ENCODE measurements at places on chromosomes 16 and 17.

DNA sequence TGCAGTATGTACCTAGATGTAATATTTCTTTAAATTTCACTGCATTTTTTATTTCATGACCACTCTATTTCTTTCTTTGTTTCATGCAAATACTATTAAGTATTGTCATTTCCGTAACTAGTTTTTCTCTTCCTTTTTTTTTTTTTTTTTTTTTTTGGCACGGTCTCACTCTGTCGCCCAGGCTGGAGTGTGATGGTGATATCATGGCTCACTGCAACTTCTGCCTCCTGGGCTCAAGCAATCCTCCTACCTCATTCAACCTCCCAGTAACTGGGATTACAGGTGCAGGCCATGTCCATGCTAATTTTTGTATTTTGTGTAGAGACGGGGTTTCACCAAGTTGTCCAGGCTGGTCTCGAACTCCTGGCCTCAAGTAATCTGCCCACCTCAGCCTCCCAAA lies 70.7 kb downstream of the TMEM114 start:
- no peak for DNase-seq

GRCh38 chr17:68301438-68301959 lies 10.2 kb downstream of the ARSG start:
- DNase-seq, result no peak

DNA sequence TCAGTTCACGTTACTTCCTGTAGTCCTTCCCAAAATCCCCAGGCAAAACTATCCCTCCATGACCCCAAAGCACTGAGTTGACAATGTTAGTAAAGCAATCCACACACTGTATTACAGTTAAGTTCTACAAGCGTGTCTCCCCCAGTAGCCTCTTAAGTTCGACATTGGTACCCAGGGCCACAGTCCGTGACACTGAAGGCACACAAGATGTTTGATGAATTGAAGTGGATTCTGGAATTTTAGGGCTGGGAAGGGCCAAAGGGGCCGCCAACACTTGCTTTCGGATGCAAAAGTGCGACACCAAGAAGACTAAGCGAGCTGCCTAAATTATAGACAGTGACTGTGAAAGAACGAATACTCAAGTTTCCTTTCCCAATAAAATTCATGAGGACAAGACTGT lies 1.5 kb downstream of the VPS35 start:
- DNase-seq, result no peak

- DNase-seq, result no peak
These were observed 166.5 kb upstream of the ANKFN1 start for GRCh38 chr17:55986817-55987216.

DNA sequence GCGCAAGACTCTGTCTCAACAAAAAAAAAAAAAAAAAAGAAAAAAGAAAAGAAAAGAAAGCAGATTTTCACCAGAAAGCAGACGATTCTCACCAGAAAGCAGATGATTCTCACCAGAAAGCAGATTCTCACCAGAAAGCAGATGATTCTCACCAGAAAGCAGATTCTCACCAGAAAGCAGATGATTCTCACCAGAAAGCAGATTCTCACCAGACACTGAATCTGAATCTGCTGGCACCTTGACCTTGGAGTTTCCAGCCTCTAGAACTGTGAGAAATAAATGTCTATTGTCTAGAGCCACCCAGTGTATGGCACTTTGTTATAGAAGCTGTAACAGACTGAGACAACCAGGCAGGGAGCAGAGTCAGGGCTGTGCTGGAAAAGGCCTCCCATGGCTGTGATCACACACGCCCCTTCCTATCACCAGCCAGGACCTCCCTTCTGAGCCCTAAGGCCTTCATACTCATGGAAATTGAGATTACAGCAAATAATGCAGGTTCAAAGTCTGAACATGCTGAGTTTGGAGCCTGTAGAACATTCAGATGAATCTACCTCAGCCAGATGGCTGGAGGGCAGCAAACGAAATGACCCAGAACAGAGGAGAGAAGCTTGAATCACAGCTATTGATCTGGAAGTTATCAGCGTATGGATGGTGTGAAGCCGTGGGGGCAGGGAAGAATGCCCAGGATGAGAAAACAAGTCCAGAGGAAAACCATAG lies 309.3 kb downstream of the SLC39A11 start:
- no peak for DNase-seq

DNA sequence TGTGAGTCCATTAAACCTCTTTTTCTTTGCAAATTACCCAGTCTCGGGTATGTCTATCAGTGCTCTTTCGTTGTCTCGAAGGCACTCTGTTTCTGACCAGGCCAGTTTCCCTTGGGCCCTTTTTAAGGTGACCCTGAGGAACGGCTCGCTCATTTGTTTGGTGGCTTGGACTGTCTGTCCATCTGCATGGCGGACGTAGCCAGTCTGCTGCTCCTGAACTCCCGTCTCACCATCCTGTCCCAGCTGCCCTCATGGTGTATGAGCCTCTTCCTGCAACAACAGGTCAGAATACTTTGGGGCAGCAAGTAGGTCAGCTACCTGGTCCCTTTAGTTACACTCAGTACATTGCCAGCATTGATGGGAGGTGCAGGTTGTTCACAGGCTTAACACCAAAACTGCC lies 19.0 kb downstream of the DRC7 start:
- DNase-seq, result no peak

DNA sequence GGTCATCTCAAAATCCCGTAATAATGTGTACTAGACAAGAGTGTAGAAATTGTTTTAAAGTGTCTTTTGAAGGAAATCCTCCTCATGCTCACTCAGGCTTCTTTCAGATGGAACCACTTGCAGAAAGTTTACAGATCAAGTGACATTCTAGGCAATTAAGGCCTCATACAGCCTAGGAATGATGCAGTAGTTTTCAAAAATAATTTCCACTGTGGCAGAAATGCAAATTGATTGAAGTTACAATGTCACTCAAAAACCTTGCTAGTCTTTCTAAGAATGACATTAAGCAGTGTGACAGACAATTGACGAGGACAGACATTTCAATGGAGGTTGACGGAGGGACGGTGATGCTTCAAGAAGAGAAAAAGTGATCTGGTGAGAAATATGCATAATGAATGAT lies 53.5 kb upstream of the CDH8 start:
- DNase-seq, result no peak

- DNase-seq, result no peak
These were observed 14.7 kb upstream of the ZCCHC14 start for GRCh38 chr16:87507351-87508069.

DNA sequence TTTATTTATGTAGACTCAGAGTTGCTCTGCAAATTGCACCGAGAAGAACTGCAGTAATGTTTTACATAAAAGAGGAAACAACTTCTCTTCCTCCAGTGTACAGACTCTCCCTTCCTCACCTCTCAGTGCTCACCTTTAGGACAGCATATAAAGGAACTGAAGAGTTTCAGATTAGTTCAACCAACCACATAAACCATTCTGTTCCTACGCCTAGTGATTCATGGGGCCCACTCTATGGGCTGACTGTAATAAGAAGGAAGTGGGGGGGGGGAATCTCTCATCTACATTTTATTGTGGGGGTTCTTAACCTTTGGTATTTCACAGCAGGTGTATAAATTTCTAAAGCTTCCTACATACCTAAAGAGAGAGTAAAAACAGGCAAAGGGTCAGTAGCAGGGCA lies 18.3 kb downstream of the ZSWIM7 start:
- DNase-seq, result peak; percentile 39

GRCh38 chr16:89484923-89485679 lies 5.3 kb downstream of the ANKRD11 start:
- peak; percentile 40 for DNase-seq

GRCh38 chr17:20202141-20202621 lies 193.0 kb downstream of the SPECC1 start:
- DNase-seq, result no peak

GRCh38 chr16:3135126-3135715 lies 392 bp downstream of the ZNF213 start:
- no peak for DNase-seq

- DNase-seq, result no peak
These were observed 888 bp downstream of the CDH1 start for GRCh38 chr16:68737730-68738629.

GRCh38 chr16:20107083-20107482 lies 33.4 kb upstream of the GPR139 start:
- no peak for DNase-seq

DNA sequence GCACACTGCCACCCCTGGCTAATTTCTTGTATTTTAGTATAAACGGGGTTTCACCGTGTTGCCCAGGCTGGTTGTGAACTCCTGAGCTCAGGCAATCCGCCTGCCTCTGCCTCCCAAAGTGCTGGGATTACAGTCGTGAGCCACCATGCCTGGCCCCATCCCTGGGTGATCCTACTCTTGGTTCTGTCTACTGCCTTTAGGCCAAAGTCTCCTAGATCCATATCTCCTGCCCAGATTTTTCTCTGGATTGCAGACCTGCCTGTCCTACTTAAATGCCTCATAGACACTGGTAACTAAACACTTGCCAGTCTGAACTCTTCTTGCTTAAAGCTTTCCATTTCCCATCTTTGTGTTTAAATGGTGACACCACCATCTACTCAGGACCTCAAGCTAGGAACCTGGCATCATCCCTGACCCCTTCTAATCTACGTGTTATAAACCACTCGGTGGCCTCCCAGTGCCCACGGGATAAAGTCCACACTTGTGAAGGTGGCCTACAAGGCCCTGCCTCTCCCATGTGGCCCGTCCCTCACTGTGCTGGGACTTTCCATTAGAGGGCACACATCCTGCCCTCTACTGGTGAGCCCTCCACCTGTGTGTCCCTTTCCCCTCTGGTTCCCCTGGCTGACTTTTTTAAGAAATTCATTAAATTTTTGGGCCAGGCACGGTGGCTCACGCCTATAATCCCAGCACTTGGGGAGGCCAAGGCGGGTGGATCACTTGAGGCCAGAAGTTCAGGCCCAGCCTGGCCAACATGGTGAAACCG lies 51.1 kb downstream of the USP43 start:
- no peak for DNase-seq

- DNase-seq, result no peak
These were observed 462.7 kb downstream of the WWOX start for GRCh38 chr16:78562111-78562510.

DNA sequence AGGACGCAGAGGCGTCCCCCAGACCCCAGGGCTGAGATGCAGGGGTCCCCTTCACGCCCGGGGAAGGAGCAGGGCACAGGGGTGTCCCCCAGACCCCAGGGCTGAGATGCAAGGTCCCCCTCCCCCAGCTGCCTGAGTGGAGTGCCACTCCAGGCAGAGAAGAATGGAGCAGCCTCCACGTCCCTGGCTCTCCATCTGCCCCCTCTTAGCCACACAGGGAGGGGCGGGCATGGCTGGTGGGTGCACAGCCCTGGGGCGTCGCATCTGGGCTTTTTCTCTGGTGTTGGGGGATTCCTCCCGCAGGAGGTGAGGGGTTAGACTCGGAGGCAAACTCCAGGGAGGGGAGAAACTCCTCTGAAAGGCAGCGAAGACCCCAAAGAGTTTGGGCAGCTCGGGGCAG lies 17.5 kb downstream of the CIBAR2 start:
- no peak for DNase-seq

DNA sequence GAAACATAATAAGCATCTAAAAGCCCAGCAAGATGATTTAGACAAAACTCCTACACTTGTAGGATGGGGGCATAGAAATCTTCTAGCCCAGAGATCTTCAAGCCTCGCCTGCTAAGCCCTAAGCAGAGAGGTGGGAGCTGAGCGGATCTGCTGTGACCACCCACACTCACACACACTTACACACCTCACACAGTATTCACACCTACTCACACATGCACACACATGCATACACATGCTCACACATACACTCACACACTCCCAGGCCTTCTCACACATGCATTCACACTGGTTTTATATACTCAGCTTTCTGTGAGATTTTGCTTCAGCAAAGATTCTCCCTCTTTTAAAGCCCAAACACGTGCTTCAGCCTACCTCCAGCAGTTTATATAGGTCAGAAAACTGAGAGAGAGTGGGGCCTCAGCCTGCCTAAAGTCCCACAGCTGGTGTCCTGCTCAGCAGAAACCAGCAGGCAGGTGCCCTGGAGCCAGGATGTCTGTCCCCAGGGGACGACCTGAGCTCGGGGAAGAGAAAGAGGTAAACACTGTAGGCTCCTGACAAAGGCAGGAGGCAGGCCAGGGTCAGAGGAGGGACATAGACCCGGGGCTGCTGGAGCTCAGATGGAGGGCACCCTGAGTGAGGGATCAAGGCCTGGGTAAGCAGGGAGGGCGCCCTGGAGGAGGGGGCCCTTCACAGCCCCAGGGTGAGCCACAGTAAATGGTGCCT lies 12.0 kb upstream of the KRT19 start:
- no peak for DNase-seq

DNA sequence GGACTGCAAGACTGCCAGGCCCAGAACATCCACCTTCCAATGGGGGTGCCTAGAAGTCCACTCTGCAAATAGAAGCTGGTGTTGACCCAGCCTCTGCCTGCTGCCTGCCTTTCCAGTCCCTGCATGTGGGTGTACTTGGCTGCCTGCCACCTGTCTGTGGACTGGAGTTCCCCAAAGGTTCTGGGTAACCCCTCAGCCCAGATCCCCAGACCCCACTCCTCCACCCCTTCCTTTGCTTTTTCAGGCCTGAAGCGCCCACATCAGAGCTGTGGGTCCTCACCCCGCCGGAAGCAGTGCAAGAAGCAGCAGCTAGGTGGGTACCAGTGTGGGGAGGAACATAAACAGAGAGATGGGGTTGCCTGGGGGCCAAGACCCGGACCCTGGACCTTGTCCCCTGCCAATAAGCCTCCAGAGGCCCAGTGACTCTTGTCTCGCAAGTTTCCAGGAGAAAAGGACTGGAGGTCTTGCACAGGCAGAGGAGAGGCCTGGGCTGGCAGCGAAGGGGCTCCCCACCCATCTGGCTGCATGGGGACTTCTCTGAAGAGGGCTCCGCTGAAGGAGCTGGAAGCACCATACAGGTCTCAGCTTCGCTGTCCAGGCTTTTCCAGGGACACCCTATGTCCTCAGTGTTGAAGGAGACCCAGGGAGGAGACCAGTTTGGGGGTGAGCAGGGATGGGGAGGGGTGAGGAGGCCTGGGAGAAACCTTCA lies 34.3 kb downstream of the NLRC5 start:
- peak; percentile 77 for DNase-seq

DNA sequence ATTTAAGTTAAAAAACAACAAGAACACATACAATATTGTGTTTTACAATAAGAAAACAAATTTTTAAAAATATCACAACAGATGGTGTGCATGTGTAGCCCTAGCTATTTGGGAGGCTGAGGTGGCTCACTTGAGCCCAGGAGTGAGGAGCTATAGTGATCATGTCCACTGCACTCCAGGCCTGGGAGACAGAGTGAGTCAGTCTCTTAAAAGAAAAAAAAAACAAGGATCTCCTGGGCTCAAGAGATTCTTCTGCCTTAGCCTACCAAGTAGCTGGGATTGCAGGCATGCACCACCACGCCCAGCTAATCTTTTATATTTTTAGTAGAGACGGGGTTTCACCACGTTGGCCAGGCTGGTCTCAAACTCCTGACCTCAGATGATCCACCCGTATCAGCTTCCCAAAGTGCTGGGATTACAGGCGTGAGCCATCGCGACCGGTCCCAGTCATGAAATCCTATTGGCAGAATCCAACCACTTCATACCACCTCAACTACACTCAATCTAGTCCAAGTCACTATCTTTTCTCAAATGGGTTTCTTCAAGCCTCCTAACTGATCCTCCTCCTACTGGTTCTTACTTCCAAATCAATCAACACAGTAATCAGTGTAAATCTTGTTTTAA lies 55.0 kb downstream of the STH start:
- DNase-seq, result no peak

- no peak for DNase-seq
These were observed 18.8 kb downstream of the POLR2A start for GRCh38 chr17:7502987-7503386.

GRCh38 chr17:48202959-48203358 lies 95.4 kb downstream of the SNX11 start:
- no peak for DNase-seq

All from activated naive CD4-positive, alpha-beta T cell treated with Interleukin-2 at 50 U/mL for 16 hours (primary cell).